Ascending aorta (tissue), 2 donors: ENCODE measurements at places on chromosomes 4 and X.

- DNase-seq: no peak
These were observed 2.9 kb downstream of the ADRA2C start for GRCh38 chr4:3768842-3769641.

DNA sequence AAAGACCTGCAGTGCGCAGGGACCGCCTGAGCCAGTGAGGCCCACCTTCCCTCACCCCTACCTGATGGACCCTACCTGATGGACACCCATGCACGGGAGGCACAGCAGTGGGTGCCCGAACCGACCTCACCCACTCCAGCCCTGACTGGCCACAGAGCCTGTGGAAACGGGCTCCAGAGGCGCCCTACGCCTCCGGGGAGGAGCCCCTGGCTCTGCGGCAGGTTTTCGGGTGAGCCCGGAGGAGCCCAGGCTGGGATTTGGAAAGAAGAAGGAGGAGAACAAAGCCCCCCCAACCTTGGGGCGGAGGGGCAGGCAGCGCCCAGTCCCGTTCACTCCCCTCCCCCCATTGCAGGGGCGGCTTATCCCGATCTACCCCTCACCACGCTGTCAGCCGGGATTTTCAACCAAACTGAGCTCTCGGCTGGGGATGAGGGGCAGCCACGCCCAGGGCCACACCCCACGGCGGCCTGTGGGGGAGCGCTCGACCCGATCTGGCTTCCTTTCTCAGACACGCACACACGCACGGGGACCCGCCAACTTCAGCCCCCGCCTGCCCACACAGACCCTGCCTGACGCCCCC lies 675 bp downstream of the L1CAM start:
- DNase-seq: no peak

- no peak for DNase-seq
These were observed 45.3 kb downstream of the GPRASP3 start for GRCh38 chrX:102765809-102766208.

DNA sequence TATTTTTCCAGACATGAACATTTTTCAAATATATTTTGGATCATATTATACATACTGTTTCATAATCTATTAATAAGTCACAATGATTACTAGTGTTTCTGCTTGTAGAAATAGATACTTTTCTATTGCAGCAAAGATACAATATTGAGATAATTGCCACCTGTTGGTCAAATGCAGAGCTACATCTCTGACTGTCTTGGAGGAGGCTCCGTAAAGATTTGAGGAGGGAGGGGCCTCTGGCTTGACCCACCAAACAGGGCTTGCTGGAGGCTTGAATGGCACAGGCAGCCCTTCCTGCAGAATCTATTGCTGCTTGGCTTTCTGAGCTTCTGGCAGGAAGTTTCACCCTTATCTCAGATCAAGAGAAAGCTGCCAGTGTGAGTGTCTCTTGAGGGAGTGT lies 99.3 kb upstream of the ARMCX2 start:
- DNase-seq: no peak

DNA sequence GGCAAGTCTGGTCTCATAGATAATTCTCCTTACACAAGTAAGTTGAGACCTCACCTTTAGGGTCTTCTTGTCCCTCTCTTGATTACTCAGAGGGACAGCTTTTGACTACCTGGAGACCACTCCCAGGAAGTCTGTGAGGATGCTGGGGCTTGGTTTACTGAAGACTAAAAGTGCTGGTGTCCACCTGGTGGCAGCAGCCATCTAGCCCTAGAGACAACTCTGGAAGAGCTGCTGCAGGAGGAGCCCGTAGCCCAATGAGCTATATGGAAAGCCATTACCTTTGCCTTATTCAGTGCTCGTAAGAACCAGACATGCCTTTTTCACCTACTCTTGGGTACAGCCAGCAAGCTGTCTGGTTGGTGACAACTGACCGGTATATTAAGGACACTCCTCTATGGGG lies 7.3 kb downstream of the FGFBP2 start:
- DNase-seq: no peak

- DNase-seq: no peak
These were observed 354.4 kb upstream of the CLNK start for GRCh38 chr4:11038926-11039325.

DNA sequence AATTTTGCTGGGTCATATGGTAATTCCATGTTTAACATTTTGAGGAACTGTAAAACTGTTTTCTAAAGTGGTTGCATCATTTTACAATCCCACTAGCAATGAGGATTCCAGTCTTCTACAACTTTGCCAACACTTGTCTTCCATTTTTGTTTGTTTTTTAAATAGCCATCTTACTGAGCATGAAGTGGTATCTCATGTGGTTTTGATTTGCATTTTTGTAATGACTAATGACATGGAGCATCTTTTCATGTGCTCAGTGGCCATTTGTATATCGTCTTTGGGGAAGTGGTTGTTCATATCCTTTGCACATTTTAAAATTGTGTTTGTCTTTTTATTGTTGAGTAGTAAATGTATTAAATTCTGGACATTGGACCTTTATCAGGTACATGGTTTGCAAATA lies 94.7 kb downstream of the TMEM131L start:
- no peak for DNase-seq
